ENCODE measurements at places on chromosomes 5 and 9. TPM values are rescaled to one million over a fixed set of nuclear protein-coding genes. Genes with fewer than 3 reads are reported as not detected.

- DNase-seq, result no peak
Observed at GRCh38 chr9:27059412-27059811, 49.6 kb upstream of the TEK start.

The ADAMTS2 gene
- not detected for total RNA-seq

- no peak for DNase-seq
Observed at GRCh38 chr5:174532455-174533453, 191.6 kb upstream of the MSX2 start.

GRCh38 chr5:96385538-96385937 lies 47.5 kb downstream of the PCSK1 start:
- no peak for DNase-seq

DNA sequence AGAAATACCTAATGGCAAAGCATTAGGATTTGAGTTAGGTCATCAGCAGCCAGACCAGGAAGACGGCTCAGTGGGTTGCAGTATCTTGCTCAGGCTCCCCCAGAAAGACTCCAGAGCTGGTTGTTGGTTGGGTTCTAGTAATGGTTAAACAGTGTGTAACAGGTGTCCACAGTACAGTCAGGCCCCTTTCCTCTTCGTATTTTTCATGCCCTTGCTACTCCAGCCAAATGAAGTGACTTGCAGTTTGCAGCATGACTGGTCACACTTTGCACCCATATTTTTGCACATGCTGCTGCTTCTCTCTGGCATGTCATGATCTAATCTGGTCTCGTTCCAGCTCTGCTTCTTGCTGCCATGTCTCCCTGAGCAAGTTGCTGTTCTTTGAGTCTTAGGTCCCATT lies 60.6 kb upstream of the TRPC7 start:
- no peak for DNase-seq

DNA sequence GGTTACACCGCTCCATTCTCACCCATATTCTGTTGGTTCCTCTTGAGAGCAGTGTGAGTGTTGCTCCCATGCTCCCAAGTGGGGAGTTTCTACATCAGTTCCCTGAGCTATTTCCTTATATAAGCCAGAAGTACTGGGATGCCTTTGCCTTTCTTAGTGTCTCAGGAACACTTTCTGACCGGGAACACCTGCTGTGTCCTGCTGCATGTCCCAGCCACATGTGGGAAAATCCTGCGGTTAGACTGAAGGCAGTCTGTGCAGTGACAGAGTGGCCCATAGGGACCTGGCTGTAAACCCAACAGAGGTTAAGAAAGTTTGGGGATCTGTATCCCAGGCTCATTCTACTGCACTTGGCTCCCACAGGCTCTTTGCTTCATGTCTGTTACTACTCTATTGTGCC lies 126.0 kb downstream of the EGFLAM start:
- DNase-seq, result no peak

- DNase-seq, result no peak
Observed at GRCh38 chr5:40676613-40677343, 2.9 kb upstream of the PTGER4 start.

DNA sequence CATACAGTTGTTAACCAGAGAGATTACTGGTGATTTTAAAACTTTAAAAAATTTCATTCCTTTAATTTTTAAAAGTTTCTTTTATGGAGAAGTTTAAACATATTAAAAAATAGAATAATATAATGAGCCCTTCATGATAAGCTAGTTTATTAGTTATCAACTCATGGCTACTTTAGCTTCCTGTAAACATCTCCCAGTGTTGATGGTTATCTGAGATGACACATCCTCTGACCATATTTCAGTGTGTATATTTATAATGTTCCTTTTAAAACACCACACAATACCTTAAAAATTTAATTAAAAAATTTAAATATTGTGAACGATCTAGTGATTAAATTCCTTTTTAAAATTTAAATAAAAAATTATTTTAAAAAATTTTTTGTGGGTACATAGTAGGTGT lies 74.1 kb downstream of the IPO11 start:
- no peak for DNase-seq

GRCh38 chr5:162429142-162429541 lies 361.6 kb downstream of the GABRG2 start:
- DNase-seq, result no peak

GRCh38 chr5:168284809-168285208 lies 6.6 kb upstream of the WWC1 start:
- DNase-seq, result no peak

The IL3 gene
- total RNA-seq, result not detected

The PRDM12 gene
- not detected for total RNA-seq

- no peak for DNase-seq
Observed at GRCh38 chr9:38057416-38058195, 11.4 kb downstream of the SHB start.

DNA sequence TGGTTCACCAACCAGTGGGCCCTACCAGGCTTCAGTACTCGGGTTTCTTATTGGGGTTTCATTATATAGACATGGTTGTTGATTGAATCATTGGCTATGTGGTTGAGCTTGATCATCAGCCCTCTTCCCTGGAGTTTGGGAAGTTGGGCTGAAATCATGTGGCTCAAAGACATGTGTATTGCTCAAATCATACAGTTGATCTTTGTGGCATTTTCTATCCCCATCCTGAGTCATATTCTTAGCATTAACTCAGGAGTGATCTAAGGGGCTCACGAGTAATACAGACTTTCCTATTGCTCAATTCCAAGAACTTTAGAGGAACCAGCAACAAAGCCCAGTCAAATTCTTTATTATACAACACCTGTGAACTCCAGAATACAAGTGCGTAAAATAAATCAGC lies 66.2 kb downstream of the SMC5 start:
- DNase-seq, result no peak

The RANBP3L gene
- total RNA-seq, result not detected

DNA sequence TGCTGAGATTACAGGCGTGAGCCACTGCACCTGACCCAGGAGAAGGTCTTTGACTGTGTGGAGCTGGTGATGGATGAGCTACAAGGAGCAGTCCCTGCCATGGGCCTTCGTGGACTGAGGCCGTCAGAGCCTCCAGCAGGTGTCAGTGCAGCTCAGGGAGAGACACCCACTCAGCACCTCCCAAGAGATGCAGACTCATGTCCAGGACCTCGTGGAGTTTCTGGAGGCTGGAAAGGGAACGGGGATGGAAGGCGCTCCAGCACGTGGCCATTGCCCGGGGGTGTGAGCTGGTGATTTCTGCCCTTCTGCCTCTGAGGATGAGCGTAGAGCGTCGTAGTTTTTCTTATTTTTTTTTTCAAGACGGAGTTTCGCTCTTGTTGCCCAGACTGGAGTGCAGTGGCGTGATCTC lies 9.5 kb downstream of the TOR4A start:
- no peak for DNase-seq

- no peak for DNase-seq
Observed at GRCh38 chr5:125481506-125482465, 735.3 kb upstream of the ZNF608 start.

The CCDC171 gene
- total RNA-seq, result 1.1 TPM
